CD4-positive, alpha-beta T cell treated with Interleukin-15 for 1 hour (primary cell): ENCODE measurements at places on chromosomes 6 and 20.

DNA sequence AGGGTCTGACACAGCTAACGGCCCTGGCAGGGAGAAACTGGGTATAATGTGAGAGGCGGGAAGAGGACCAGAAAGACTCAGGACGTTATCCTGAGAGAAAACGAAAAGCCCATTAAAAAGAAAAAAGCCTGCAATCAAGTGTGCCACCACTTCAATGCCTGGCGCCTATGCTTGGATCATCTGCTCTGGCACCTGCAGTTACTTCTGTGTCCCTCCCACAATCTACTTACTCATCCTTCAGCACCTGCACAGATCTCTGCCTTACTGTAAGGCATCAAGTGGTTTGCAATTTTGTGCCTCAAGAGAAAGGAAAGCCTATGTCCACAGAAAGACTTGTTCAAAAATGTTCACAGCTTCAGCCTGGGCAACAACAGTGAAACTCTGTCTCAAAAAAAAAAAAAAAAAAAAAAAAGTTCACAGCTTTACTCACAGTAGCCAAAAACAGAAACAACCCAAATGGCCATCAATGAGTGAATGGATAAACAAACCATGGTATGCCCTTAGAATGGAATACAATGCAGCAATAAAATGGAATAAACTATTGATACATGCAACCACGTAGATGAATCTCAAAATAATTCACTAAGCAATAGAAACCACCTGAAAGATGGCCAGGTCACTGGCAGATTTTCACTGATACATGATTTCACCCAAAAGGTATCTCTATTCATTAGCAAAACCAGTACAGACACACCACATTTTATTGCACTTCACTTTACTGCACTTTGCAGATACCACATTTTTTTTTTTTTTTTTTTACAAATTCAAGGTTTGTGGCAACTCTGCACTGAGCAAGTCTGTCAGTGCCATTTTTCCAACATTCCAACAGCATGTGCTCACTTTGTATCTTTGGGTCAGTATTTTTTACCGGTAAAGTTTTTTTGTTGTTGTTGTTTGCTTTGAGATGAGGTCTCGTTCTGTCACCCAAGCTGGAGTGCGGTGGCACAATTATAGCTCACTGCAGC is 48.6 kb downstream of the ABHD12 start:
- no peak for DNase-seq

DNA sequence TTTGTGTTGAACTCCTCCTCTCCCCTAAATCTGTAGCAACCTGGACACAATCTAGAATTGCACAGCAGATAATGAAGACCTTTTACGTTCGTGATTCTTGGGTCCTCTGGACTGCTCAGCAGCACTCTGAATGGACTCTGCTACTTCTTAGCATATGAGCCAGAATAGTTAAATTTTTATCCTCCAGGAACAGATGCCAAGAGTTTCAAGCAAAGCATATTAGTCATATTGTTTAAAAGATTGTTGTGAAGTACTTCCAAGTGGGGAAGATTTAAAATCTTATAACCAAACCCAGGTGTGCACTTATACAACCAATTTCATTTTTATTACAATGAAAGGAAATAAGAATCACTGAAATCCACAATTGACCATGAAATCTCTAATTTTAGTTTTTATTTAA is 118.9 kb upstream of the EXOC2 start:
- no peak for DNase-seq

- no peak for DNase-seq
Observed at GRCh38 chr6:159533016-159533415, 160.0 kb downstream of the SOD2 start.

DNA sequence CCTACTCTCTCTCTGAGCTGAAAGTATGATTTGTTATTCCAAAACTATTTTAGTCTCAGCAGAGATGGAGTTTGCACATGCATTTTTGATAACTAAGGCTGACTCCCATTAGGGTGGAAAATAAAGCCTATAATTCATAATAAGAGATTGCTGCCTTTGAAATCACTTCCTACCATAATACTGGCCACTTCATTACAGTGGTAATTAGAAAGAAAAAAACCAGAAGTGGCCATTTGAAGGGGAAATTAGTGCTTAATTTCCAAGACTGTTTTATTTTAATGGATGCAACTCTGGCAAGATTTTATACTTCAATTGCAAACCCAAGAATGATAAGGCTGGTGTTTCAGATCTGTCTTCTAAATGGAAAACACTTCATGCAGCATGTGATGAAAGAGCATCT is 43.4 kb downstream of the SLC35B3 start:
- no peak for DNase-seq

GRCh38 chr6:130765181-130765727 is 62.0 kb upstream of the SMLR1 start:
- DNase-seq, result no peak

DNA sequence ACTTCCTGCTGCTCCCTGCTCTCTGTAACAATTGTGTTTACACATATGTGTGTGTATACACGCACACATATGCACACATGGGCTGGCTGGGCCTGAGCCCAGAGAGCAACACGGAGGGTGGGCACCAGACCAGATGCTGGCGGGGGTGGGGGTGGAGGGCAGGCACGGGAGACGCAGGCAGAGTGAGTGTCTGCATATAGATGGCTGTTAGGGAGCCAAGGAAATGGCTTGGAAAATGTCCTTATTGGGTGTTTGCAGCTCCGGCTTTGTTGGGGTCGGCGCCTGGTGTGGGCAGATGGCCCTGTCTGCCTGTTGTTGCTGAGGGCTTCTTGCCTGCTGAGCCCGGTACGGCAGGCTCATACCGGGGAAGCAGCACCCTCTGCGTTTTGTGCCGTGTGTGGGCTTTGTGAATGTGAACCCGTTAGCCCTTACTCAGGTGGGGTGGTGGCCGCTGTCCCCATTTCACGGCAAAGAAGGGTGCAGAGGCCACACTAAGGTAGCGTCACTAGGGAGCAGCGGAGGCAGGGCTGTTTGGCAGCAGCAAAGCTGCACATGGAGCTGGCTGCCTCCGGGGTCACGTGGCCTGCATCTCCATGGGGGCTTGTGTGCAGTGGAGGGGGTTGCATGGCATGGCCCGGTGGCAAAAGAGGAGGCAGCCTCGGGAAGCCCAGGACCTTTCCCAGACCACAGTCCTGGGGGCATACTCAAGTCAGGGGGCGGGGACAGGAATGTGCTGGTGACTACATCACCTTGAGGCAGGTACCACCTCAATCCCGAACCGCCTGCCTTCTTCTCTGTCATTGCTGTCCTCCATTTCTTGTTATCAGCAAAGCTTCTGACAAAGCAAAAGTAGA is 47.4 kb upstream of the SRF start:
- no peak for DNase-seq

GRCh38 chr6:105433723-105434122 is 30.8 kb upstream of the PREP start:
- no peak for DNase-seq

DNA sequence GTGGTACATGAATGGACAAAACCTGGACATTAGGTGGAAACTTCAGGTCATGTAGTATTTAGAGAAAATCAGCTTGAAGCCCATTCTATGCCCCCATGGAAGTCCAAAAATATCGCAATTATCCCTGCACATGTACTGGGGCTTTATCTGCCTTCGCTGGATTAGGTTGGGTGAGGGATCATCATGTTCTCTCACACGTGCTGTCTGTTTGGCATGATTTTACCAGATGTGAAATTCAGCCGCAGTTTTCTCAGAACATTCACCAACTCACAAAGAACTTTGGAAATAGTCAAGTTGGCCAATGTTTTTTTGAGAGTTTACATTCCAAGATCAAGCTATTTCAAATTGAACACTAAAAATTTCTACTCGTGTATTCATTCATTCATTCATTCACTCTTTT is 459.8 kb upstream of the CITED2 start:
- no peak for DNase-seq
